ENCODE measurements at places on chromosomes 16 and 17.
A peak's percentile ranks its signal among the peaks of the same experiment; 100 is the strongest.

- no peak for DNase-seq
These were observed 258.7 kb downstream of the SOX9 start for GRCh38 chr17:72379516-72379915.

DNA sequence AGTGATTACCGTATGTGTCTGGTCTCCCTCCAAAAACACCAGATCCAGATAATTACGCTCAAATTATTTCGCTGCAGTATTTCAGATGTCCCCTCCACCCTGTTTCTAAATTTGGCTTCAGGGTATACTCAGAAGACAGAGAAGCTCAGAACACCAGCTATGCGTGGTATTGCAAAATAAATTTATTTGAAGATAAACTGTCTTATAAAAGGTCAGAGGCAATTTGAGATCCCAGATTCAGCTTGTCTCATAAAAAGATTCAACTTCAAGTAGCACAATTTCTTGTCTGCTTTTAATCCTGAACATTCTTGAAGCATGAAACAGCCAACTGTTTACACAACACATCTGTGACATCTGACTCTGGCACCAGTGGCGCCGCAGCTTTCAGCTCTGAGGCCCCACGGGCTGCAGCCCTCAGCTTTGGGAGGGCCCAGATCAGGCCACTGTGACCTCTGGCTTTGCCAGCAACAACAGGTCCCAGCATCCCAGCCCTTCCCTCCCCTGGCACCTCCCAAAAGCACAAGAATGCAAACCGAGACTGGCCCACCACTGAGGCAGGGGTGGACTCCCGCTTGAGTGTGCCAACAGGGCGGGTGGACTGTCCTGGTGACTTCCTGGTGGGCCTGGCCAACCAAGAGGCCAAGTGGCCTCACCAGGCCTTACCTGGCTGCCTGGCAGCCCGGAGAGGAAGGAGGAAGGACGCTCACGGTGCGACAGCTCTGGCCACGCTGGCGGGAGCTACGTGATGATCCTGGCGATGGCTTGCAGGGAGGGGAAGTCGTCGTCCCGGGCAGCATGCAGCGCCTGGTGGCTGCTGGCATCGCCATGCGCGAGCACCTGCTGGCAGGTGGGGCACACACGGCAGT is 8.0 kb downstream of the SYNGR3 start:
- peak; percentile 89 for DNase-seq

GRCh38 chr16:82660075-82660645 is 33.4 kb downstream of the CDH13 start:
- DNase-seq = peak; percentile 57

GRCh38 chr17:44390250-44390870 is 911 bp upstream of the ITGA2B start:
- DNase-seq = no peak
